ENCODE measurements at places on chromosomes 3 and 15.

DNA sequence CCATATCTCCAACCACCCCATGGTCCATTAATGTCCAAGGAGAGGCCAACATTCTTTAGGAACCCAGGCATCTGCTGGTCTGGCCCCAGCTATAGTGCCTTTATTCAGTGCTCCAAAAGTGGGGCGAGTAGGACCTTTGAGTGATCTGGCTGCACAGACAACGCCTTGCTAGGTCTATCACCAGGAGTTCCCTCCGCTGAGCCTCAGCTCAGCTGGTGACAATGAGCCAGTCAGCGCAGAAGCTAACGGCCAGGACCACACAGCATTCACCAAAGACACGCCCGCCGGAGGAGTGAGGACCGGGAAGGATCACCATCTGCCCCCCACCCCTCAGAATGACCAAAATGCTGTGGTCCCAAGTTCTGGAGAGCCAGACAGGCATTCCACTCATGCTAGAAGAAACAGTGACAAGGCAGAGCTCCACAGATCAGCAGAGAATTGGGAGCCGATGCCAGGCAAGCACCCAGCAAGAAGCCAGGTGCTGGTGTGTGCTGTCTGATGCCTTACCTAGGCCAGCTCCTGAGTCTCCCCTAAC is 19.0 kb downstream of the TBC1D2B start:
- no peak for DNase-seq

DNA sequence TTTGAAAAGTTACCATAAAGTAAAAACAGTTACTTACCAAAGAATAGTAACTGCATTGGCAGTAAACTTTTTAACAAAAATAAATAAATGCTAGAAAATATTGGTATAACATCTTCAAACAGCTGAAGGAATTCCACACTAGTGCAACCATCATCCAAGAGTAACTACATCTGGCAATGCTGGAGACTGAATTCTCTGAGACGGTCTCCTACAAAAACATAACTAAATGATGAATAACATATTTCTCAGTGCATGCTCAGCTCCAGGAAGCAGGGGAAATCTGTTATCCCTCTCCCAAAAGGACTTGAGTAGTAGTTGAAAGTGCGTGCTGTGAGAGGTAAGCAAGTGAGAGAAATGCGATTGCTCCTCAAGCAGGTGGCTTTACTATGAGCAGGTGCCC is 526.8 kb upstream of the CCDC54 start:
- no peak for DNase-seq

DNA sequence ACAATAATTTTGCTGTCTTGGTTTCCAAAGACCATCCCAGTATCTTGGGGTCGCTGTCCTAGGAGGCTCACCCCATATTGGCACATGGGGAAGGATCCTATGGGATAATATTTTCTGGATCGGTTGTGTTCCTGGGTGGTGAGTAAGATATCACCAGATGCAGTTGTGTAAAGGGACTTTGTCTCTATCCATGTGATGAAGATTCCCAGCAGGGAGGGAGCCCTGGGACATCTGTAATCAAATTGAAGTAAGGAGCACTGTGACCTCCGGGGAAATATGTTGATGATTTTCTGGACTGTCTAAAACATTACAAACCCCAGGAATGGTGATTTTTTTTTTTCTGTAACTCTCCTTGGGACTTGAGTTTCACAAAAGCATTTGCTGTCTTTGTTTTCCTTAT is 36.2 kb upstream of the LRTM1 start:
- no peak for DNase-seq

GRCh38 chr3:196774191-196774820 is 34.6 kb downstream of the PAK2 start:
- DNase-seq: no peak

GRCh38 chr3:56748663-56749231 is 53.0 kb downstream of the ARHGEF3 start:
- DNase-seq: no peak

- no peak for DNase-seq
These were observed 248.1 kb downstream of the NAALADL2 start for GRCh38 chr3:175107231-175107630.

DNA sequence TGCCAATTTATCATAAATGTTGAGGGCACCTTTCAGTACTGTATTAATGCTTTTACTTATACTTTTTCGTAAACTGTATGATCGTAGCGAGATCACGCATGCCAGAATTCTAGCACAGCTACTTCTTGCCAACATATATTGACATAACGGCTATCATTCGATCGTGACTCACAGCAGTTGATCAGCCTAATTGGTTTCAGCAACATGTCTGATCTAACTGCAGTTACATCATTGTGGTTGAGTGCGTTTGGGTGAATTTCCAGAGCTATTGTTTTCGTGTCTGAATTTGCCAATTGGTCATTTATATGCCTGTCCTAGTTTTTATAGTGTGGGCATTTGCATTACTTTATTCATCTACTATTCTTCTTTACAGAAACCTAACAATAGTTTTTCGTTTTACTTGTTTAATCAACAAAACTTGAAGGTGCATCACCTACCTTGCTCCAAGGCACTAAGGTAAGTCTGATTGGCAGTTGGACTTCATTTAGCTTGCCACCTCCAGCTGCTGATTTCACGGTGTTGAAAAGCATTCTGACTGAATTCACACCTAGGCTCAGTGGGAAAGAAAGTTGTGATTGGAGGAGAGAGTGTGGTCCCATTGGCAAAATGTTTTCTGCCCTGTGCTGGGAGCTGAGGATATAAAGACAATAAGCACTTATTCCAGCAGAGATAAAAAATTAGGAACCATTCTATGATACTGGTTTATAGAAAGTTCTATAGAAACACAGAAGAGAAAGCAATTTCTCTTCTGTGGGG is 120.9 kb upstream of the RGMA start:
- DNase-seq: no peak

GRCh38 chr3:63015614-63016309 is 140.5 kb upstream of the CADPS start:
- DNase-seq: no peak

DNA sequence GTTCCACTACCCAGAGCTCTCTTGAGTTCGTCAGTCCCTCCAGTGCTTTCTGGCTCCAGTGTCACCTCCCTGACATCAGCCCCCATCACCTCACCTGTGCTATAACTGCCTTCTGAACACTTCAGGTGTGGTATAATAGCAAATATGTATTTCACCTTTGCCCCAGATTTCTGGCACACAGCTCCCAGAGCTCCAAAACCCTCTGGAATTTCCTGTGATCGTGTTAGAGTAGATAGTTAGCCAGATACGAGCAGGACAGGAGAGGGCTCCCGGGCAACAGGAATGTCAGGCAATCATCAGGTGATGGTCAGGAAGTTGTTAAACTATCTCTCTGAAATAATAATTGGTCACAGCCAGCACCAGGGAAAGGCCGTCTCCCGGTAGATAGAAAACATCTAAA is 22.6 kb upstream of the LIMD1 start:
- no peak for DNase-seq

DNA sequence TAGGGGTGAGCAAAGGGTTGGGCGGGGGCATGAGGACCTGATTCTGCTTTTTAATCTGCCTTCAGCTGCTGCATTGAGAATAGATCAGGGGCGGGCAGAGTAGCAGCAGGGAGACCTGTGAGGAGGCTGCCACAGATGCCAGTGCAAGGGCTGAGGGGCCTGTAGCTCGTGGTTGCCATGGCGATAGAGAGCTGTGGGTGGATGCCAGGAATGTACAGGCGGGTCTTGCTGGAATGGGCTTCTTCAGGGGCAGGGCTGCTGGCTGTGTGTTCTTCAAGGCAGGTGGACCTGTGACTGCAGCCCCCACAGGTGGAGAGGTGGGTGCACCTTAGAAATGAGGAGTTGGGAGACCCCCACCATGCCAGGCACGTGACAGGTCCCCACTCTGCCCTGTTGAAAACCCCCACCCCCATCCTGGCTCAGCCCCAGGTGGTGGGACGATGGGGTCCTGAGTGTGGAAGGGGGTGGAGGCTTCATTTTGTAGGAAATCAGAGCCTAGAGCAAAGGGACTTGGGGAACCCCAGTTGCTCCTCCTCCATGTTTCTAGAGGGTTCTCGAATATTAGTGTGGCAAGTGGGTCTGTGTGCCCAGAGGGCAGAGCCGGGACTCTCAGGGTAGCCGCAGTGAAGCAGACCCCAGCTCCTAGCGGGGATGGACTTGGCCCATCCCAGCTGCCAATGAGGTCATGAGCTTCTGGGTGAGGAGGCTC is 38.3 kb downstream of the SLC6A6 start:
- no peak for DNase-seq

- DNase-seq: no peak
These were observed 135.4 kb downstream of the PDE8A start for GRCh38 chr15:85116925-85117646.

GRCh38 chr15:63891768-63892133 is 58.0 kb upstream of the HERC1 start:
- no peak for DNase-seq

DNA sequence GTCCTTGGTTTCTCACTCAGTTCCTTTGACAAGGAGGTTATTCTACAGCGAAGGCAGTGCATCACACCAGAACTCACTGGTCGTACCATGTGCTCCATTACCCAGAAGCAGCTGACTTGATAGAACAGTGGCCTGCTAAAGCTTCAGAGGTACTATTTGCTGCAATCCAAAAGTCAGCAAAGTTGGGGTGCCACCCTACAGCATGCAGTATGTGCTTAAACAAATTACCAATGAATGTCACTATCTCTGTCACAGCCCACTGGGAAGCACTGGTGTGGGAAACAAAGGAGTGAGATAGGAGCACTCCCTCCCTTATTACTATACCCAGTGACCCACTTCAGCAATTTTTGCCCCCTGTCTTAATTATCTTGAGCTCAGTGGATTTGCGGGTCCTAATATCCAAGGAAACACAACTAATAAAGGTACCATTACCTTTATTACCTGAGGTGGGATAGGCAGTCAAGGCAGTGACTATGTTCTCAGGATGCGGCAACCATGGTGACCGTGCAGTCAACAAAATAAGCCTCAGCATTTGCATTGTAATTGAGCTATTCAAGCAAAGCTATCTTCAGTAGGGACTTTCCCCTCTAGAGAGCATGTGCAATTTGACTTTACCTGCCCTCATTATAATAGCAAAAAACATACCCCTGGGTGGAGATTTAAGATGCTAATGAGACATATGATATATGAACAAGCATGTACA is 199.4 kb downstream of the OCA2 start:
- DNase-seq: no peak

DNA sequence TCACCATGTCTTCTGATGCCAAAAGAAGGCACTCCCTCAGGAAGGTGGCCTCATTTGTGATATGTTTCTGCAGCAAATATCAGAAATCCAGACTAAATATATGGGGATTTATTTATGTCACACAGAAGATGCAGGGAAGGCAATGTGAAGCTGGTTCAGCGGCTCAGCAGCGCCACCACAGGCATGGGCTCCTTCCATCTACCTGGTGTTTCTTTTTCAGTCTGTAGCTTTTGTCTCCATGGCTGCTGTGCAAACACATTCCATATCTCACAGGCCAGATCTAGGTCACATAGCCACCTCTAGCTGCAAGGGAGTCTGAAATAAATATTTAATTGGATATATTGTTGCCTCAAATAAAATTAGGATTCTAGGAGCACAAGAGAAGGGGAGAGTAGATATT is 502.1 kb upstream of the IL12A start:
- no peak for DNase-seq

DNA sequence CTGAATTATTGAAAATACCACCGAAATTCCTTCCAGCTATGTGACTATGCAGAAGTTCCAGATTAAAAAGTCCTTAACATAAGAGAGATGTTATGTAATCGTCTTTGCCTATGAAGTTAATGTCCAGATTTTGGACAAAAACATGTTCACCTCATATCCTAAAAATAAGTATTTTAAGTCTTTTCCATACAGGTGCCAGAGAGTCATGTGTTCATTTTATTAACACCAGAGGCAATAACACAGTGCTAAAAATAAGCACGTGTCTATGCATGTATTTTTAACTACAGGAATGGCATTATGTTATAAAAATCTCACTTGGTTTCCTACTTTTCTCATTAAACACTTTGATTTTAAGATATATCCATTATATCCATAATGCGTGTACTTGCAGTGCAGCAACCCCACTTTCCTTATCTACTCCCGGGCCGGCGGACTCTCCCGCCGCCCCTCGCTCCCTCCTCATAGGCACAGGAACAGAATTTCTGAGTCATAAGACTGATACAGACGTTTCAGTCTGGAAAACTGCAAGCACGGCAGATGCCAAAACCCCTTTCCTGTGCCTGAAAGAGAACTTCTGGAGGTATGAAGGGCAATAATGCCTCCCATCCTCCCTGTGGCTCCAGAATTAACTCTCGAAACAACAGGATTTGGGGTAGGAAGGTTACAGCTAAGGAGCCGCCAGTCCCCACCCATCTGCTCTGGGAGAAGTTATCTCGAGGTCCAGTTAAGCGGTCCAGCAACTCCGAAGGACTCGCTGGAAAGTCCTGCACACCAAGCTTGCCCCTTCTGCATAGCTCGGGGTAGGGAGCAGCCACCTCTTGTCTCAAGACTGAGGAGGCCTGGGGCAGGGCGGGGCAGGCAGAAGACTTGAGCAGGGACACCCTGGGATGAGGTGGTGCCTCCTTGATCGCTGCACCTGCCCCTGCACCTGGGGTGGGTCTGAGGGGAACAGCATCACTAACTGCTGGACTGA is 22.3 kb upstream of the PSTPIP1 start:
- no peak for DNase-seq

DNA sequence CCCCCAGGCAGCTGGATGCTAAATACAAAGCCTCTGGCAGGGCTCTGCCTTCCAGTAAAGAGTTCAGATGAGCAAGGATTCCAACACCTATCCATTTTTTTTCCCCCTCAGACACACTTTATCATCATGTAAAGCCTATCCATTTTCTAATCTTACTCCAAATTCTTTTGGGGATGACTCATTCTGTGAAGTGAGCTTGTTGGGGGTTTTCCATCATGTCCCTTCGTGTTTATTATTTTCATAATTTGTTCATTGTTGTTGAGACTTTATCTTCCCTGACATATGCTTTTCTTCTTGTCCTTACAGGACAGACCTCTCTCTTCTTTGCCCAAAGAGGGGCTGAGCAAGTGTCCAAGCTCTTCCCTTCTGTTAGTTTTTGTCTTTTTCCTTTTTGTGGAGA is 34.7 kb upstream of the SH3BP5 start:
- DNase-seq: no peak

Data from smooth muscle cell of the brain vasculature (primary cell).